ENCODE measurements at places on chromosomes 13 and 19.

- no peak for DNase-seq
Measured at GRCh38 chr13:58594747-58595600, 963.4 kb downstream of the PCDH17 start.

DNA sequence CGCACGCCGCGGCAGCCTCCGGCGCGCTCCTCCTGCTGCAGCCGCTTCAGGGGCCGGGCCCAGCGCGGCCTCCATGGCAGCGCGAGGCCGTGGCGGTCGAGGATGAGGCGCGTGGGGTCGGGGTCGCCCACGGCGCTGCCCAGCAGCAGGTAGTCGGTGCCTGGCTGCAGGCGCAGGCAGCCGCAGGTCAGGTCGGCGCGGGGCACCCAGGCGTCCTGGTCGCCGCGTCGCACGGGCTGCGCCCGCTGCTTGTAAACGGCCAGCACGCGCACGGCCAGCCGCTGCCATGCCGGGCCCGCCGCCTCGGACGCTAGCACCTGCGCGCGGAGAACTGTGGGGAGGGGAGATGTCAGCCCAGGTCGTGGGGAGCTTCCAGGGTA lies 11.1 kb downstream of the NTN5 start:
- no peak for DNase-seq

GRCh38 chr19:43469160-43469480 lies 3.7 kb upstream of the LYPD3 start:
- no peak for DNase-seq

GRCh38 chr13:76879203-76879882 lies 6.9 kb downstream of the KCTD12 start:
- peak; percentile 30 for DNase-seq

GRCh38 chr19:6654347-6655310 lies 15.3 kb downstream of the TNFSF14 start:
- DNase-seq: peak; percentile 67

DNA sequence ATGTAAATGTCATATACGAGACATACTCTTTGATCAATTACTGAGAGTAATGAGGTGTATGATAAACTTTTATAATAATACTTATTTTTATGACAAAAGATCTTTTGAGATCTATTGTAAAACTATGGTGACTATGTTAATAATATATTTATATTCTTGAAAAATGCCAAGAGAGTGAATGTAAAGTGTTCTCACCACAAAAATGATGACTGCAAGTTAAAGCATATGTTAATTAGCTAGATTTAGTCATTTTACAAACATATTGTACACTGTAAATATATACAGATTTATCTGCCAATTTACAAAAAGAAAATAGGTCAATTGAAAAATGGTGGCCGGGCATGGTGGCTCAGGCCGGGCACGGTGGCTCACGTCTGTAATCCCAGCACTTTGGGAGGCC lies 81.0 kb downstream of the GPC6 start:
- no peak for DNase-seq

DNA sequence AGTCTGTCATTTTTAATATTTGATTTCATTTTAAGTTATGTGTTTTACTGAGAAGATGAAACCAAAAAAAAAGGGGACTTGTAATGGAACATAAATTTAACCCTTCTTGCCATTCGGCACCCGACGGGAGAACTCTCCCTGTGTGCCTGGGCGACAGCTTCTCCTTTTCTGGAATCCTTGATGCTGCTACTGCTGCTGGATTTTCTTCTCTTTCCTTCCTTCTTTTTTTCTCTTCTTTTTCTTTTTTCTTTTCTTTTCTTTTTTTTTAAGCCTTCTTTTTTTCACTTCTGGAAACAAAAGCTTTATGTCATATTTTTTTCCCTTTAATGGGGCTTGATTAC lies 11.1 kb upstream of the ZNF536 start:
- no peak for DNase-seq

DNA sequence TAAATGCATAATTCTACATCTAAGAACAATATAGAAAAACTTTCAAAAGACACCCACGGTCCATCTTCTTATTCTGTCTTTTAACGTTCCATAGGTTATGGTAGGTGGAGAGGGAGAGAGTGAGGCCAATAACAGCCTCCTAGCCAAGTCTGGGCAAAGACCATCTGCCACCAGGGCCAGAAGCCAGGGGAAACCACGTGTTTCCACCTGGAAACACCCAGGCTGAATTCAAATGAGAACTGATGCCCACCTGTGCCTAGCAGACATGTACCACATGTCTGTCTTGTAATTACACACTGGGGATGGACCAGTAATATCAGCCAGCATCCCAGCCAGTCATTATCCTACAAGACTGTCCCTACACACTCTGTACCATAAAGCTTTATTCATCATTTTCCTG lies 1573.1 kb downstream of the EFNB2 start:
- DNase-seq: no peak

DNA sequence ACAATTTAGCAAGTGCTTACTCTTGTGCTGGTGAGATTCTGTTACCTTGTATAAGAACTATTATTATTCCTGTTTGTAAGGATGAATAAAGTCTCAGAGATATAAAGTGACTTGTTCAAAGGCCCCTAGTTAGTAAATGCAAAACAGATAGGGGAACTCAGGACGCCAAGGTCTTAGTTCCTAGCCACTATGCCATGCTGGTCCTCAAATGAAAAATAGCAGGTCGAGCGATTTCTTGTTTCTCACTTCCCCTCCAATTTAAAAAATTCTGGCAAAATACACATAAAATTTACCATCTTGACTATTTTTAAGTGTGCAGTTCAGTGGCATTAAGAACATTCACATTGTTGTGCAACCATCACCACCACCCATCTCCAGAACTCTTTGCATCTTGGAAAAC lies 1.1 kb downstream of the TECR start:
- no peak for DNase-seq

GRCh38 chr19:16856091-16856490 lies 26.9 kb downstream of the SIN3B start:
- no peak for DNase-seq

- DNase-seq: peak; percentile 63
Measured at GRCh38 chr19:1248139-1248785, at the start of gene MIDN. TSS of gene MIDN (plus strand) at chr19:1248583. CDS start at chr19:1250297, 1,714 bp downstream.

DNA sequence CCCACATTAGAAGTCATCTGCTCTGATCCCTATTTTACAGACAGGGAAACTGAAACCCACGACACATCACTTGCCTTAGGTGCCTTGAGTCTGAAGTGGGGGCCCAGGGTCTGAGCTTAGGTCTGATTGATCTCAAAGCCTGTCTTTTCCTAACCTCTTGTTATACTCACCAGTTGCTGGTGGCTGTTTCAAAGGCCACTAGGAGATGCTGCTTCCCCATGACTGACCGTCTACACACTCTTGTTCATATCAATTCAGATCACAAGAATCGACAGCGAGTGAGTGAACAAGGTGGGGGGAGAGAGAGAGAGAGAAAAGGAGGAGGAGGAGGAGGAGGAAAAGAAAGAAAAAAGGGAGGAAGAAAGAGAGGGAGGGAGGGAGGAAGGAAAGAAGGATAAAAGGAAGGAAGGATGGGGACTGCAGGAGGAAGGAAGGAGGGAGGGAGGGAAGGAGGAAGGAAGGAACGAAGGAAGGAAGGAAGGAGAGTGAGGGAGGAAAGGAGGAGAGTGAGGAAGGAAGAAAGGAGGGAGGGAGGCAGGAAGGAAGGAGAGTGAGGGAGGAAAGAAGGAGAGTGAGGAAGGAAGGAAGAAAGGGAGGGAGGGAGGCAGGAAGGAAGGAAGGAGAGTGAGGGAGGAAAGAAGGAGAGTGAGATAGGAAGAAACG lies 3.3 kb downstream of the OR10H1 start:
- no peak for DNase-seq

- DNase-seq: no peak
Measured at GRCh38 chr13:111789011-111789410, 277.9 kb upstream of the SOX1 start.

DNA sequence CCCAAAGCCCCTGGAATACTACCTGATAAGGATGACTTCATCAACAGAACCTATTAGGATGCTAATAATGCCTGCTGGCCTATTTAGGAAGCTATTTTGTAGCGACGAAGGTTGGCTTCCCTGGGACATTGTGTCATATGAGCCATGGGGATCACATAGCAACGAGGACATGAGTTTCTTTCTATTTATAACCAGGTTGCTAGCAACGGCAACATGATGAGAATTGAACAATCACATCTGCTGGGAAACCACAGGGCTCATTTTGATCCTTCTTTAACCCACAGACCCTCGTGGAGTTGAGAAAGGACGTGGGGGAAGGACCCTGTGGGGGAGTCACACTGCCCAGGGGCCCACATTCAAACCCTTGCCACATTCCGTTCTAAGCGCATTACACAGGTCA lies 172.2 kb downstream of the COL4A1 start:
- no peak for DNase-seq

DNA sequence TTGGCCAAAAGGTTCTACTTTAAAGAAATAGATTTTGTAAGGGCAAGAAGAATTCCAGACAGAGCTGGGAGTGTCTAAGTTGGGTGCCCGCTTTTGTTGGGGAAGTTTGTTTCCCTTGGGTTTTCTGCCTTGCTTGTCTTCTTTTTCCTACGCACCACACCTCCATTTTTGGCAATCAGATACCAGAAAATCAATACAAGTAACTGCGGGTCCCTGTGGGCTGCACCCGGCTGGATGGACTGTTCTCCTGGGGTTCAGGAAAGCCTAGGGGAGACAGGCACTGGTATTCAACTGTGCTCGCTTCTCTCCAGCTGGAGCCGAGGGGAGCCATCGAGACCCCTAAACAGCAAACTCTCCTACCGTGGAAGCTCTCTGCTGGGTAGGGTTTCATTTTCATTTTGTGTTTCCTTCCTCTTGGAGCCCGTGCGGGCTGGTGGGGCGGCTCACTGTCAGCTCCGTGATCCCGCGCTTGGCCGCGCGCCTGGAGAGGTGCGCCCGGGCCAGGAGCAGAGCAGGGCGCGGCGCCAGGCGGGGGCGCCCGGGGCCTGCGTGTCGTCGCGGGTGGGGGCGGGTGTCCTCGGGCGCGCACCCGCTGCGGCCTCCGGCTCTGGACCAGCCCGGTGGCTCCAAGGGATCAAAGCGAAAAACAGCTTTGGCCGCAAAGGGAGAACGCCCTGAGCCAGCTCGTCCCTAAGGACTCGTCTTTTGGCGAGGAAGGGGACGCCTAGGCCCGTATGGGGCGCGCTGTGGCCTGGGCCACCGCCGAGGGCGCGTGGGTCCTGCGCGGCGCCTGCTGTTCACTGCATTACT lies 347.2 kb downstream of the ZNF536 start:
- no peak for DNase-seq

DNA sequence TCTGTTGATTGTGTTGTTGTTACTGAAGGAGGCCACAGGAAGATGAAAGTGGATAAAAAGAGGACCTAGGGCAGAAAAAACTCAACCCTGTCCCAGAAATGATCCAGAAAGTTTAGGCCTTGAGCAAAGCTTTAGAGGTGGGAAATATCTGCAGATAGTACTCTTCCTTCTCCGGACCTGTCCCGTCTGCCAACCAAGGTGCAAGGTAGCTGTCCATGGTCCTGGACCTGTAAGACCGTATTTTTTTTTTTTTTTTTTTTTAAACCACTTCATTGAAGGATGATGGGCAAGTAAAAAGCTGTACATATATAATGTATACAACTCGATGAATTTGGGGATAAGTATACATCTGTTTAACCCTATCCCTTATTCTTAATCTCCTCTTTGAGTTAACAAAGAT lies 225.9 kb downstream of the OLFM4 start:
- DNase-seq: peak; percentile 19

DNA sequence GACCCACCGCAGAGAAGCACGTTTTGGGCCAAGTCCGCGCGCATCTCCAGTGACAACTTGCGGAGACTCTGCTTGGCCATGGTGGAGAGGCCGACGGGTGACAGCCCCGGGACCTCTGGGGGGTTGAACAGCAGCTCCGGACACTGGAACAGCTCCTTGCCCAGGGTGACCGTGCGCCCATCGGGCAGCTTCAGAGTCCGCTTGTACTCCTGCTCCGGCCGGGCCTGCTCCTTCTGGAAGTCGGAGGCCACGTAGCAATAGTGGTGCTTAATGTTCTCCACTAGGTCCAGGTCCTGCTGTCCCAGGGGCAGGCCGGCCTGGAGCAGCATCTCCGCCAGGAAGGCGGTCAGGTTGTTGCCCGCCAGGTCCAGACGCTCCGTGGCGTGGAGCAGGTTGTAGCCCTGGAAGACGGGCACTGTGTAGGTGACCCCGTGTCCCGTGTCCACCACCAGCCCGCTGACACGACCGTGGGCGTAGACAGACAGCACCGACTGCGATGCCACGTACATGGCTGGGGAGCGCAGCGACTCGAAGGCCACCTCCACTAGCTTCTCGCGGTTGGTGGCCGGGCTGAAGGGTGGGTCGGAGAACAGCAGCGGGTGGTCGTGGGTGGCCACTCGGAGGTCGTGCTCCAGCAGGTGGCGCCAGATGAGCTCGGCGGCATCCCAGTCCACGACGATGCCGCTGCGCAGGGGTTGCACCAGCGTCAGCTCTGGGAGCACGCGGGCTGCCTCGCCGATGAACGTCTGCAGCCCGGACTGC lies 743 bp downstream of the ACTL9 start:
- DNase-seq: no peak

GRCh38 chr13:30796631-30797601 lies 61.6 kb downstream of the ALOX5AP start:
- DNase-seq: no peak

- DNase-seq: no peak
Measured at GRCh38 chr19:55116859-55117662, at the start of gene PPP1R12C. TSS of gene PPP1R12C (minus strand) at chr19:55117637. CDS start at chr19:55117543, 94 bp downstream.

DNA sequence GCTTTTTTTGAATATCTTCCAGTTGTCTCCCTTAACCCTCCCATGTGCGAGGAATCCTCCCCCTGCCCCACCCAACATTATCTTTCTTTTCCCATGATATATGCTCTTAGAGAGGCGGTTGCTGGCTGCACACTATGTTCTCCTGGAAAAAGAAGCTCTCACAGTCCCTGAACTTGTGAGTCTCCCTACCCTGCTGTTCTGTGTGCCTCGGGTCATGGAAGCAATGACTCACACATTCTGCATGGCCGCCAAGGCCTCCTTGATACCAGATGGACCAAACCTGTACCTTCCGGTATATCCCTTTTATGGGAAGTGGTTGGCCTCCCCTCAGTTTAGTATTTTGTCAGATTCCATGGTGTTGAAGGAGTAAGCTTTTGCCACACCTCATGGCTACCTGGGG lies 705.4 kb downstream of the SLITRK6 start:
- no peak for DNase-seq

DNA sequence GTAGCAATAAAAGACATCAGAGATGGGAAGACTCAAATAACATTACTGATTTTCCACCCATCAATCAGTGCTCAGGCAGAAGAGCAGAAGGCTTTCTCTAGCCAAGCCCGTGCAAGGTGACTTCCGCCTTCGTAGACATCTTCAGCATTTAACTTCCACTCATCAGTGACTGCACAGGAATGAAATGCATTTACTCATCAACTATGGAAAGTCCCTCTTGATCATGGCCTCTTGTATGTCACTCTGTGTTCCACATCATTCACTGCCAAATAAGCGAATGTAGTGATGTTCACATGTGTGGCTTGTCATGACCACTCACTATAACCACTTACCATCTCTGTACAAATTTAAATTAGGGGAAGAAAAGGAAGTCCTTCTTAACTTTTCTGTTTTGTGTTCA lies 49.4 kb downstream of the SACS start:
- no peak for DNase-seq

GRCh38 chr13:80428349-80429096 lies 87.6 kb upstream of the SPRY2 start:
- DNase-seq: no peak

All from T-helper 2 cell (primary cell).